ENCODE measurements at places on chromosomes 16 and 17.
A peak's percentile ranks its signal among the peaks of the same experiment; 100 is the strongest.

DNA sequence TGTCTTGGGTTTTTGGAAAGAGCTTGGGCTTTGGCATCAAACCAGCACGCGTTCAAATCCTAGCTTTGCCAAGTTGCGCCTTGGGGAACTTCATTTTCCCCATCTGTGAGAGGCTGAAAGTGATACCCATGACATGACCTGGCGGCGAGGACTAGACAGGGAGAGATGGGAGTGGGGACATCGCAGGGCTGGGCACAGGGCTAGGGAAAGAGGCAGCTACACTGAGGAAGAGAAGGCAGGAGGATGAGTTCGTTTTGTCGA is 202.9 kb downstream of the IRF8 start:
- DNase-seq: no peak

DNA sequence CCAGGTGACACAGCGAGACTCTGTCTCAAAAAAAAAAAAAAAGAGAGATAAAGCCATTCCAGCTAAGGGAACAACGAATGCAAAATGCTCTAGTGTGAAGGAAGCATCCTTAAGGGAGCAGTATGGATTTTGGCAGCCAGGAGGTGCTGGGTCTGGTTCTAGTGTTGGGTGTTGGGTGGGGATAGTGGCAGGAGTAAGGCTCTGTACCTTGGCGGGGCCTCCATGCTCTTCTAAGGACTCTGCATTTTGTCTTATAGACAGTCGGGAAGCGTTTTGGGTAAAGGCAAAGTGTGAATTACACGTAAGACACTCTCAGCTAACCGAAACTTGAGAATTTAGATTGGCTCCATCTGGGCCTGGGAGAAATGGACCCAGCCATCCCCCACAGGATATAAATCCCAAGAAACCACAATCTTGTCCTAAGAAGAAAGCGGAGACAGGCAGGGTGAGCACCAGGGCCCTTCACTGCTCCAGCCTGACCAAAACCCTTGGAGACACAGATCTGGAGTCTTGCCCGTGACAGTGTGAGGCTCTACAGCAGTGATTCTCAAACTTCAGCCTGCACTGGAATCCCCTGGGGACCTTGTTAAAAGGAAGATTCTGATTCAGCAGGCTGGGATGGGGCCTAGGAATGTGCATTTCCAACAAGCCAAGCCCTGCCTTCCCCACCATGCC is 33.1 kb upstream of the PHB1 start:
- DNase-seq: peak; percentile 60

- no peak for DNase-seq
These were observed 2.6 kb downstream of the PPP1R9B start for GRCh38 chr17:50147841-50148225.

DNA sequence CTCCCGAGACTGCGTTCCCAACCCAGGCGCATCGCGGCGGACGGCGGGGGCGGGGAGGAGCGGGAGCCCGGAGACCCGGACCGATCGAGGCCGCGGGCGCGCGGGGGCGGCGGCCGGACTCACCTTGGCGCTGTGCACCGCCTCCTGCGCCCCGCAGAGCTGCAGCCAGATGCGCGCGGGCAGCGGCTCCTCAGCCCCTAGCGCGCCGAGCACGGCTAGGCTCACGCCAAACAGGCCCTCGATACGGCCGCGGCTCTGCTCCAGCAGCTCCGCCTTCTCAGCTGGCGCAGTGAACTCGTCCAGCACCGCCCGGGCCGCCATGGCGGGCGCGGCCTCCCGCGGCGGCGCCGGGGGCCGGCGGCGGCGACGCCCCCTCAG is 339 bp downstream of the N4BP1 start:
- DNase-seq: peak; percentile 16

GRCh38 chr16:180101-180675 is at the start of gene HBQ1:
HBQ1 (plus strand) TSS chr16:180459; CDS start chr16:180487, 28 bp downstream.
- no peak for DNase-seq

DNA sequence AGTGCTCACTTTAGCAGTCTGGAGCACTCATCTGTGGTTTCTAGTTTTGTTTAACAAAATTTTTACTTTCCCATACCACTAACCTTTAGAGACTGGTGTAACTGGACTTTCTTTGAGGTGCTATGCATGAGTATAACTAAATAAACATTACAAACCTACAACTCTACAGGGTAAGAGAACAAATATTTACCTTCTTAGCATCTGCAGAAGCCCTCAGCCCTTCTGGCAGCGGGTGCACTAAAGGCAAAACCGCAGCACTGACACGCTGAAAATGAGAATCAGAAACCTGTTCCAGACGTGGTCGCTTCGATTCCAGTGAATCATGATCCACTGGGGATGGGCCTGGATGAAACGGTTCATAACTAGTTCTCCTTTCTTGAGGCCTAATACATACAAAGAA is 43.7 kb downstream of the NCOR1 start:
- DNase-seq: no peak

DNA sequence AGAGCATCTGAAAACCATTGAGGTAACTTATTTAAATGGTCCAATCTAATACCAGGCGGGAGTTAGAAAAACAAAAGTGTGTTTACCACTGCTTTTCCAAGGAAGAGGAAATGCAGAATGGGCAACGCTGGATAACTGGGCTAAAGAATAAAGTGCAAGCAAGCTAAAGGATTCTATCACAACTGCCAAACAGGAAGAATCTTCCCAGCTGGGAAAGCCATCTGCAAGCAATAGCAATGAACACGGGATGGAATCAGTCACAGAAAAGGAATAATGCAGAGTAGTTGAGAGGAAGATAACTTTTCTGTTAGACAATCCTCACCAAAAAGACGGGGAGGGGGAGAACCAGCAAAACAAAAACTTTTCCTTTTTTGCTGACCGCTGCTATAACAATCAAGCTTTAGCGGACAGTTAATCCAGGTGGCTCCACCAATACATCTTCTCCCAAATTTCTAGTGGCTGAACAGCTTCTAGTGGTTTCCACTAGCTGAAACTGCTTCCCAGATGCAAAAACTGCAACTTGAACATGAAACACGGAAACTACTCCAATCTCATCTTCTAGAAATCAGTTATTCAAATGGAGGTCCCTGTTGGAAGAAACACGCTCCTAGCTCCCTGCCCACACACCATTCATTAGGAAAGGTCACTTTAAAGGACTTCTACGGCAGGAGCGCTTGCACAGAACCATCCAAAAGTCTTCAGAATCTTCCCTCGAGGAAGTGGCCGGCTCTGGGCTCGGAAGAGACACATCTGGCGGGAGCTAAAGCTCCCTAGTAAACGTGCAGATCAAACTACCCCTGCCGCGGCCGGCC is 929 bp downstream of the TMEM11 start:
- no peak for DNase-seq

DNA sequence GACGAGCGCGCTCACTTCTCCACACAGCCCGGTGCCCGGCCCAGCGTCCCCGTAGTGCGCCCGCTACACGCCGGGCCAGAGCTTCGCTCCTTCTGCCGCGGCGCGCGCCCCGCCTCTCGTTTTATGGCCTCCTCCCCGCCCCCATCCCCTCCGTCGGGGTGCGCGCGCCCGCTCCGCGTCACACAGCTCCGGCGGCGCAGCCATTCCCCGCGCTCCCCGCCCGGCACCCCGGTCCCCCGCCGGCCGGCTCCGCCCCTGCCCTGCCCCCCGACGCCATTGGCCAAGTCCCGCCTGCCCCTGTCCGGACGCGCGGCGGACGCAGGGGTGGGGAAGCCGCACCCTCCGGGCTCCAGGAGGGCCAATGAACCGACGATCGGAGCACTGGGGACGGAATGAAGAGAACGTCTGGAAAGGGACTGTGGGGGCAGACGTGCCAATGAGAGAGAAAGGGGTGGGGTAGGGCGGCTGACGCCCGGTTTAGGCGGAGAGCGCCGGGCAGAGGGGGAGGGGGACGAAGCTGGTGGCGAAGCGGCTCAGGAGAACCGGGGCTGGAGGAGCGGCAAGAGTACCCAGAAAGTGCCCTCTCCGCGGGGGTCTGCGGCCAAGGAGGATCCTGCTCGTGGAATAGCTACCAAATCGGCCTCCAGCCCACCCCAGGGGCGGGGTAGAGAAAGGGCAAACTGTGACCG is at the start of gene TOB1:
TOB1 (minus strand) TSS at position 94 of the 689 bp plus-strand sequence. CDS start 2,337 bp downstream, outside the sequence.
- peak; percentile 89 for DNase-seq

DNA sequence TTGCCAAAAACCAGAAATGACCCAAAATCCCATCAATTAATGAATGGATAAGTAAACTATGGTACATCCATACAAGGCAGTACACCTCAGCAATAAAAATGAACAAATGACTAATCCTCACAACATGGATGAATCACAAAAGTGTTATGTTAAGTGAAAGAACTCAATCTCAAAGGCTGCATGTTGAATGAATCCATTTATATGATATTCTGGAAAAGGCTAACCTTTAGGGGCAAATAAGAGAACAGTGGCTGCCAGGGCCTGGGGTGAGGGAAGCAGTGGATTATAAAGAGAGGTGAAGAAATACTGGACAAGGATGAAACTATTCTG is 46.1 kb upstream of the MSI2 start:
- no peak for DNase-seq

DNA sequence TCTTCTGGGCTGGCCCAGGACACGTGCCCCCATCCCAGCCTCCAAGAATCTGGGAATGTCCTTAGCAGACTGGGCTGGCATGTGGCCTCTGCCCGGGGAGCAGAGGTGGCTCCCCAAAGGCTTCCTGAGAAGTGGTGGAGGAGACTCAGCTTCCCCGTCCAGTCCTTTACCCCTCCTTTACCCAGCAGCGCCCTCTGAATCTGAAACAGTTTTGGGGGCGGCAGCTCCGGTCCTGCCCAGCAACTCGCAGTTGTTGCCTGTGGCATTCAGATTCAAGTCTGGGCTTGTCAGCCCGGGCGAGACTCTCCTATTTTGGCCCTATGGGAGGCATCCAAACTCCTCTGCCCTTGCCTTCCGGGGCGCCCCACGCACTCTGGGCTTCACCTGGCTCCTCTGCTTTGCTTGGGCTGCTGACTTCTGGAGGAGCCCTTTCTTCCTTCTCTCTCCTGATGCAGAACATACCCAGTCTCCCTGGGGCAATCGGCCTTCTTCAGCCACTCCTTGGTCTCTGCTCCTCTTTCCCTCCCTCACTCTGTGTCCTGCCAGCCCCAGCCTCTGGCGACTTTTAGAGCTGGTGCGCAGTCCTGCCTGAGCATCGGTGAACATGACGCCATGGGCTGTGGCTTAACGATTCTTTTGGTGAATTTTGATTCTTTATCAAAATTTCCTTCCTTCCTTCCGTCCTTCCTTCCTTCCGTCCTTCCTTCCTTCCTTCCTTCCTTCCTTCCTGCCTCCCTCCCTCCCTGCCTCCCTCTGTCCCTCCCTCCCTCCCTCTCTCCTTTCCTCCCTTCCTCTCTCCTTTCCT is 55.2 kb downstream of the CMIP start:
- DNase-seq: no peak

- DNase-seq: no peak
These were observed 6.2 kb downstream of the PCGF2 start for GRCh38 chr17:38741921-38742410.

DNA sequence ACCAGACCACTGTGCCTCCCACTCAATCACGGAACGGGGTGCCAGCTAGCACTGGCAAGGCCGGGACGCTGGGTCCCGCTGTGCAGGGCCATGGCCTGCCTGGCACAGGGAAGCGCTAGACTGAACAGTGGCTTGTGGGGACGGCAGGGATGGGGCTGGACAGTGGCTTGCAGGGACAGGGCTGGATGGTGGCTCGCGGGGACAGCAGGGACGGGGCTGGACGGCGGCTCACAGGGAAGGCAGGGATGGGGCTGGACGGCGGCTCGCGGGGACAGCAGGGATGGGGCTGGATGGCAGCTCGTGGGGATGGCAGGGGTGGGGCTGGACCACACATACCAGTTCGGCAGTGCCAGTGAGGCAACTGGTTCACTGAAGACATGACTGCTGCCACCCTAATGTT is 32.6 kb downstream of the LMF1 start:
- DNase-seq: no peak

GRCh38 chr17:77725846-77726245 is 232.7 kb upstream of the TNRC6C start:
- no peak for DNase-seq

GRCh38 chr16:85550953-85551924 is 61.9 kb upstream of the GSE1 start:
- DNase-seq: no peak

- no peak for DNase-seq
These were observed 9.6 kb downstream of the MYO19 start for GRCh38 chr17:36525113-36525512.

- DNase-seq: no peak
These were observed 18.1 kb upstream of the MTMR4 start for GRCh38 chr17:58532555-58532951.

- DNase-seq: peak; percentile 20
These were observed at the start of gene BCO1 for GRCh38 chr16:81238296-81239011. BCO1 (plus strand) TSS chr16:81238689; CDS start chr16:81238909, 220 bp downstream.

GRCh38 chr16:24253192-24253591 is 2.9 kb upstream of the CACNG3 start:
- DNase-seq: no peak

DNA sequence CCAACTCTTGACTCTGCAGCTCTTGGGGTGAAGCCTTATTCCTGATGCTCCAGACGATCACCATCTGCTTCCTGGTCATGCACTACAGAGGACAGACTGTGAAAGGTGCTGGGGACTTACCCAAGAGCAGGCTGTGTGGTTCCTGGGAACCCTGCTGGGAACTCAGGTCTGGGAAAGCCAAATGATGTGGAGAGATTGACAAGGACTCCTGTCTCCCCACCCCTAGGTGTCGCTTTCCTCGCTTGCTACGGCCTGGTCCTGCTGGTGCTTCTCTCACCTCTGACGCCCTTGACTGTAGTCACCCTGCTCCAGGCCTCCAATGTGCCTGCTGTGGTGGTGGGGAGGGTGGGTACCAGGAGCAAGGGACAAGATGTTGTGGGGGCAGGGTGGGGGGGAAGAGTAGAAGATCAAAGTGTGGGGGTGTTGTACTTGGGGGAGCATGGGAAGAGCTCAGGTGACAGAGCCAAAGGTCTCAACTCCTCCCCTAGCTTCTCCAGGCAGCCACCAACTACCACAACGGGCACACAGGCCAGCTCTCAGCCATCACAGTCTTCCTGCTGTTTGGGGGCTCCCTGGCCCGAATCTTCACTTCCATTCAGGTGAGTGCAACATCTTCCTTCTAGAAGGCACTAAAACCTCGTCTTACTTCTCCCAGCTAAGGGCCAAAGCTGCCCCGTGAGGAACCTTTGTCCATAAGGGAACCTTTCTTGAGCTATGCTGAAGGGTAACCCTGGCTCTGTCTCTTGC is 3.0 kb downstream of the SOX15 start:
- DNase-seq: no peak

- DNase-seq: no peak
These were observed 555 bp downstream of the HDAC5 start for GRCh38 chr17:44122816-44123355.

DNA sequence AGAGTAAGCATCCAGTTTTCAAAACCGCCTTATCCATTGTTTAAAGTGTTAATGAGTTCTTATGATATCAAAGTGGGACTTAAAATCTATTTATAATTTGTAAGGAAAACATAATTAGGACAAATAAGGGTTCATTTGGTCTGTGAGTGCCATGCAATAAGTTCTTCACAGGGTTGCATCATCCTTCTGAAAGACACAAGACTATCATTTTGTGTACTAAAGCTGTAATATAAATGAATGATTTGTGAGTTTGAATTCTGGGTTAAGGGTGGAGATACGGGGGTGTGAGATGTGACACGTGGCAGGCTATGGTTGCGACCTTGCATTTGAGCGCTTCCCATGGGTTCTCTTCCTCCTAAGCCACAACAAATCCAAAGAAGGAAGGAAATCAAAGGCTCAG is 6.8 kb downstream of the GAN start:
- DNase-seq: no peak
